ENCODE measurements at places on chromosomes 11 and 22.

- DNase-seq, result no peak
These were observed 115.5 kb downstream of the UVRAG start for GRCh38 chr11:75930534-75930933.

DNA sequence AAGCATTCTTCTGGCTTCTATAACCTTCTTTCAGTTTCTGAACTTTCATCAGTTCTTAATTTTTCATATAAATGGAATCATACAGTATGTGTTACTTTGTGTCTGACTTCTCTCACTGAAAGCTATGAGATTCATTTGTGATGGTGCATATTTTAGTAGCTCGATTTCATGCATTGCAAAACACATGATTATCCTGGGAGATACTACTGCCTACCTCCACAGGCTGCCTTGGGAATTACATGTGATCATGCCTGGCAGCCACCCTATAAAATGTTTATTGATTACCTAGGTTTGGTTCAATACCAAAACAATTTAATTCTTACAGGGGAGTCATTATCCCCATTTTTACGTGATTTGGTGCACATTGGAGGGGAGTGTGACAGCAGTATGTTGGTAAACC, 34.1 kb upstream of the PAK1 start:
- no peak for DNase-seq

- no peak for DNase-seq
These were observed 42.9 kb downstream of the PARVB start for GRCh38 chr22:44067033-44067432.

DNA sequence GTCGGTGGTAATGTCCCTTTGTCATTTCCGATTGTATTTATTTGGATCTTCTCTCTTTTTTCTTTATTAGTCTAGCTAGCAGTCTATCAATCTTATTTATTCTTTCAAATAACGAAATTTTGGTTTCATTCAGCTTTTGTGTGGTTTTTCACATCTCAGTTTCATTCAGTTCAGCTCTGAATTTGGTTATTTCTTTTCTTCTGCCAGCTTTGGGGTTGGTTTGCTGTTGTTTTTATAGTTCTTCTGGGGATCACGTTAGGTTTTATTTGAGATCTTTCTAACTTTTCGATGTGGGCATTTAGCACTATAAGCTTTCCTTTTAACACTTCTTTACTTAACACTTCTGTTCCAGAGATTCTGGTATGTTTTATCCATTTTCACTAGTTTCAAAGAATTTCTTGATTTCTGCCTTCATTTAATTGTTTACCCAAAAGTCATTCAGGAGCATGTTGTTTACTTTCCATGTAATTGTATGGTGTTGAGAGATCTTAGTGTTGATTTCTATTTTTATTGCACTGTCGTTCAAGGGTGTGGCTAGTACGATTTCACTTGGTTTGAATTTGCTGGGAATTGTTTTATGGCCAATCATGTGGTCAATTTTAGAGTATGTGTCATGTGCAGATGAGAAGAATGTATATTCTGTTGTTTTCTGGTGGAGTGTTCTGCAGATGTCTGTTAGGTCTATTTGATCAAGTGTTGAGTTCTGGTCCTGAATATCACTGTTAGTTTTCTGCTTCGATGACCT, 7.7 kb upstream of the SCGB1D1 start:
- DNase-seq, result no peak

DNA sequence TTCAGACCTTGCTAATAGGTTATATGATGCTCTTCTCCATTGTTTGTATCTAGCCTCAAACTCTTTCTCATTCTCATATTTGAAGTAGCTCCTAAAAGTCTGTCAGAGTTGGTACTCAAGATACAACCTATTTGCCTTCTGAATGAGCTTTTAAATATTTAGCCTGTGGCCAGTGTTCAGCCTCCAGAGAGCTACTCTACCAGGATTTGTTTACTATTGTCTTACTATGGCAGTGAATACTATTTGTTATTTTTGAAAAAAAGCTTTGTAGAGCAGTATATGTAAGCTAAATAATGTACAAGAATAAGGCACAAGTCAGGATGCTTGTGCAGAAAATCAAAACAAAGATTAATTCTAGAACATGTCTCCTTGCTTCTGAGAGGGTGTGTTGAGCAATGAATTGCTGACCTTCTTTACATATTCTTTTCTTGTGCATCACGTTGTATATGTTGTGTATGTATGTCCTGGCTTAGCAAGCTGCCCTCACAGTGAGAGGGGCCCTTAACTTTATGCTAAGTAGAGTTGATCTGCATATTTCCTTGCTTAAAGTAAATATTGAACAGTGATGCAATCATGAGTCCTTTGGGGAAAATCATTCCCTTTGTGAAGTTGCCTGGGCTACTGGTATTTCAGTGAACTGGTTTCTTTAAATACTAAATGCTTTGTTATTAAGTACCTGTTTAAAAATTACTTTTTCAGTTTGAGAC, 438.0 kb downstream of the LUZP2 start:
- no peak for DNase-seq

DNA sequence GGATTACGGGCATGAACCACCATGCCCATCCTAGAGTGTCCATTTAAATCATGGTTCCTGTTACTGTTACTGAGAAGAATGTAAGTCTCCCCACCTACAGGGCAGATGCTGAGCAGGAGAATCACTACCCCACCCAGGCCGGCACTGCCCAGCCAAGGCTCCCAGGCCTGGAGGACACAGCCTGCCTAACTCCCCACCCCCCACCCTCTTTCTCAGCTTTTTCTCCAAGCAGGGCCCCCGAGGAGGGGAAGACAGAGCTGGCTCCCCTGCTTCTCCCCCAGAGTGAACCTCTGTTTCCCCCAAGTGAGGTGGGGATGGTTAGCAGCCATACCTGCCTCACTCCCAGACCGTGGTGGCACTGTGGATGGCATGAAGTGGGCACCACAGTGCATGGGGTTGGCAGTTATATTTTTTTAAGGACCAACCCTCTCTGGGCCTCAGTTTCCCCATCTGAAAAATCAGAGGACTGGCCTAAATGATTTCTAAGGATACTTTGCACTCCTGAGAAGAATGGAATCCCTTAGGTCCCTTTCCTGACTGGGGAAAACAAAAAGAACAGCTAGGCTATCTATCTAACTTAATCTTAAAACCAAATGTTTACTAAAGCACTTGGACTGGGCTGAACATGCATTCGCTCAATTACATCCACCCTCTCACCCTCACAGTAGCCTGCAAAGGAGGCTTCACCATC, 5.0 kb downstream of the CBX7 start:
- no peak for DNase-seq

- DNase-seq, result no peak
These were observed 755.8 kb downstream of the NTM start for GRCh38 chr11:132125988-132126871.

GRCh38 chr11:78039919-78040671, 17.0 kb upstream of the KCTD14 start:
- peak; percentile 44 for DNase-seq

Data from dorsolateral prefrontal cortex (tissue), 122 donors.